ENCODE measurements at places on chromosomes 12 and 14.

- no peak for DNase-seq
Measured at GRCh38 chr12:46725332-46725731, 100.5 kb downstream of the SLC38A4 start.

GRCh38 chr12:89501793-89502192, 22.8 kb downstream of the GALNT4 start:
- DNase-seq, result no peak

- no peak for DNase-seq
Measured at GRCh38 chr12:75864161-75864560, 167.4 kb downstream of the PHLDA1 start.

- DNase-seq, result no peak
Measured at GRCh38 chr12:67042697-67043131, 226.4 kb upstream of the CAND1 start.

Data from AG04450 (cell line).